SW480 (cell line): ENCODE measurements at places on chromosomes 13 and 19.

DNA sequence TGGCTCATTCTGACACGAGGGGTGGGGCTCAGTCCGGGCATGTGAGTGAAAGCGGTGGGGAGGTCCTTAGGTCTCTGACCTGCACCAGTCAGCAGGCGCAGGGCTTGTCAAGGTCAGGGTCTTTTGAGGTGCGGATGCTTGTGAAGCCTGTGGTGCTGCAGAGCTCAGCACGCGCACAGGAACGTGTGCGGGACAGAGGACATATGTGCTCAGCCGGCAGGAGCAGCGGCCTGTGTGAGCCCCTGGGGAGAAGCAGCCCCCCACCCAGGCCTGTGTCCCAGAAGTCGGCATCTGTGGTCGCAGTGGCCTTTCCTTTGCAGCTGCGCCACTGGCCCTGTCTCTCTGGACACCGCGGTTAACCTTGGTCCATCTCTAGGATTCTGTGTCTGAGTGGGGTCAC lies 30.9 kb downstream of the ATP4B start:
- no peak for DNase-seq

- DNase-seq = no peak
These were observed 38.3 kb upstream of the KCTD4 start for GRCh38 chr13:45238945-45239795.

DNA sequence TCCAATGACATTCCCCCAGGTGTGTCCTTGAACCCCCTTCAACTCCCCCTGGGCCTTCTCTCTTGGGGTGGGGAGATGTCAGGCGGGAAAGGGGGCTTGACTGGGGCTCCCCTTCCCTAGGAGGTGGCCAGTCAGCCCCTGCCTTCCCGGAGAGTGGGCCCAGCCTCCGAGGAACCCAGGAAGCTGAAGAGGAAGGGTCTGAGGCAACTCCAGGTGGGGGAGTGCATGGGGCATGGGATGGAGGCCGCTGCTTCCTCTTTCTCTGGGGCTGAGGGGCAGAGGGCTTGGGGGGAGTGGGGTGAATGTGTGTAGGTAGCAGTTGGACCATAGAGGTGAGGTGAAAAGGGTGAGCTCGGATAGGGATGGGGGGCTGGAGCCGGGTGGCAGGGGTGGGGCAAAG lies 2.7 kb upstream of the INAFM1 start:
- no peak for DNase-seq

DNA sequence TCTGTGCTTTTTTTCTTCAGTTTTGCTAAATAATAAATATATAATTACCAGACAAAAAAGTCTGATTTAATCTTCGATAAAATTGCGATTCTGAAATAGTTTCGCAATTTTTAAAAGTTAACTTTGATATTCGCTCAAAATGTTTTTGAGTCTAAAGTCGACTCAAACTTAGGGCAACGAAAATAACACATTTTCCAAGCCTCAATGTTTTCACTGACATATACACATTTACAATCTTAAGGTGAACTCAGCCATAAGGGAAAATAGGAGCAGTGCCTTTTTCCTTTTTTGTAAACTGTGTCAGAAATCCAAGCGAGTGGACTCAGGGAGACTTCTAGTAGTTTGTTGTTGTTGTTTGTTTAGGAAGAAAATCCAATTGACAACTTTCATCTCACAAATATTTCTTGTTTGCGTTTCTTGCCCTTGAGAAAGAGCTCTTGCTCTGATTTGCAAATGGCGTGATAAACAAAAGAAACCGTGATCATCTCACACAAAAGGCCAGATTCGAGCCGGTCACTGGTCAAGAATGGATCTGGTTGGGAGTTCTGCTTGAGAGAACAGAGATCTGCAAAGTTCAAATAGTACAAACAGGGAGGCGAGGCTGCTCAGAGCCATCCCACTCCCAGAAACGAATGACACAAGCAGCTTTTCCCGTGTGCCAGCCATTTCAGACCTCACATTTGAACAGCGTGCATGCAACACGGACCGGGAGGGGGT lies 2.1 kb downstream of the SOX21 start:
- no peak for DNase-seq

- DNase-seq = peak; percentile 27
These were observed 15.7 kb downstream of the RANBP3 start for GRCh38 chr19:5961969-5962945.

DNA sequence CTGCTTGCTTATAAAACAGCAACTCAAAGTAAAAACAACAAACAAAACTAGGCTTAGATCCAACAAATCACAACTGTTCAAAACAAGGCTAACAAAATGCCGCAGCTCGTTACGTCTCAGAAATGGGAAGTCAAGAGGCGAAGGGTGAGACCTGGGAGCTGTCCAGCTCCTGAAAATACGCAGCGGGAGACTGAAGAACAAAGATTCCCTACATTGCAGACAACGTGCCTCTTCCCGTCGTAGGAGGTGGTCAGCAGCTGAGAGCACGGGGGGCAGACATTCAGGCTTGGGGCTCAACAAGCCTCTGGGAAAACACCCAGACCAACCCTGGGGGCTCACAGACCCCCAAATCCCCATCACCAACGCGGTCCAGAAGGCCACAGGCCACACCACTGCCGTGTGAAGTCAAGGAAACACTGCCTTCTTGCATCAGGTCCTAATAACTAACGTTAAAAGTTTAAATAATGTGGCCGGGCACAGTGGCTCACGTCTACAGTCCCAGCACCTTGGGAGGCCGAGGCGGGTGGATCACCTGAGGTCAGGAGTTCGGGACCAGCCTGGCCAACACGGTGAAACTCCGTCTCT lies 13.5 kb downstream of the PLPP2 start:
- DNase-seq = no peak

GRCh38 chr13:113567681-113568080 lies 16.9 kb upstream of the TFDP1 start:
- no peak for DNase-seq

DNA sequence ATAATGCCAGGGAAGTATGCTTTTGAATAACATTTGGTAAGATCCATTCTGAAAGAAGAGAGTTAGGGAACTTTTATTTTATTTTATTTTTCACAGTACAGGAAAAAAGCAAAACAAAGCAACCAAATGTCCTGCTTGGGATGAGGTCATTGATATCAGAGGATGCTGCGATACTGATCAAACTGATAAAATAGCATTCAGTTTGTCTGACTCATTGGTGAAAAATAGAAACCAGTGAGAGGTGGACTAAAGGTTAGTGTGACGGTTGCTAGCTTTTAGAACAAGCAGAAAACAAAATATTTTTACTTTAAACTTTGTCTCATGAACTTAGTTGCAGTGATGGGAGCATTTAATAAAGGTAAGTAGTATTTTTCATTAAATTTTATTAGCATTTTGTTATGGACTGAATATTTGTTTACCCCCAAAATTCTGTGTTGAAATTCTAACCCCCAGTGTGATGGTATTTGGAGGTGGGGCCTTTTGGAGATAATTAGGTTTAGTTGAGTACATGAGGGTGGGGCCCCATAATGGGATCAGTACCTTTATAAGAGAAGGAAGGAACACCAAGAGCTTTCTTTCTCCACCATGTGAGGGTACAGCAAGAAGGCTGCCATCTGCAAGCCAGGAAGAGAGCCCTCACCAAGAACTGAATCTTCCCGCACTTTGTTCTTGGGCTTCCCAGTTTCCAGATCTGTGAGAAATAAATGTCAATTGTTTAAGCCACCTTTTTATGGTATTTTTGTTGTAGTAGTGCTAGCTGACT lies 37.3 kb downstream of the ITGBL1 start:
- DNase-seq = no peak

DNA sequence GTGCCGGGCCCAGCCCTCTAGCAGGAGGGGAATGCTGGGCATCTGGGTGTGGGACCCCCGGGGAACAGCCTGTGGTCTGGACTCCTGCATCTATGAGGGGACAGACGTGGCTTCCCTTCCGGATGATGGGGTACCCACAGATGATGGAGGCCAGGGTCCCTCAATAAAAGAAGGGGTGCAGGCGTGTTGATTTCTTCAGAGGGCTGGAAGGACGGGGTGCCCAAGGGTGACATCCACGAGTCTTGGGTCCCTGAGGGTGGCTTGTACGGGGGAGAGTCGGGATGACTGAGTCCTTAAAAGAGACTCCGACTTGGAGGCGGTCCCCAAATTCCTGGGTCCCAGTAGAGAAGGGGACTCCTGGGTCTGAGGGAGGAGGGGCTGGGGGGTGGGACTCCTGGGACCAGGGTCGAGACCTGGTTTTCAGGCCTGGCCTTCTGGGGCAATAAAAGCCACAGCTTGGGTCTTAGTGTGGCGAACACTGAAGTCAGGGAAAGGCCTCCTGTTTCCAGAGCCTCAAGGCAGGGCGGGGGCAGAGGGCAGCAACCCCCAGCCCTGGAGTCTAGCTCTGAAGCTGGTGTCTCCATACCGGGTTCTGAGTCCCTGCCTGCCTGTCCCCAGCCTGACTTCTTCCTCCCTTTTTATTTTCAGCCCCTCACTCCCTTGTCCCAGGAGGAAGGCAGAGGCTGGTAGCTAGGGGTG lies 459 bp upstream of the GRIN2D start:
- DNase-seq = no peak

- DNase-seq = peak; percentile 26
These were observed 55.7 kb downstream of the FAM216B start for GRCh38 chr13:42836930-42837690.

GRCh38 chr19:6048793-6049405 lies 61.4 kb downstream of the RFX2 start:
- DNase-seq = peak; percentile 62

- no peak for DNase-seq
These were observed at the start of gene PMIS2 for GRCh38 chr19:35585848-35586247. TSS of gene PMIS2 (plus strand) at chr19:35586173. CDS start at chr19:35586260, 87 bp downstream.

DNA sequence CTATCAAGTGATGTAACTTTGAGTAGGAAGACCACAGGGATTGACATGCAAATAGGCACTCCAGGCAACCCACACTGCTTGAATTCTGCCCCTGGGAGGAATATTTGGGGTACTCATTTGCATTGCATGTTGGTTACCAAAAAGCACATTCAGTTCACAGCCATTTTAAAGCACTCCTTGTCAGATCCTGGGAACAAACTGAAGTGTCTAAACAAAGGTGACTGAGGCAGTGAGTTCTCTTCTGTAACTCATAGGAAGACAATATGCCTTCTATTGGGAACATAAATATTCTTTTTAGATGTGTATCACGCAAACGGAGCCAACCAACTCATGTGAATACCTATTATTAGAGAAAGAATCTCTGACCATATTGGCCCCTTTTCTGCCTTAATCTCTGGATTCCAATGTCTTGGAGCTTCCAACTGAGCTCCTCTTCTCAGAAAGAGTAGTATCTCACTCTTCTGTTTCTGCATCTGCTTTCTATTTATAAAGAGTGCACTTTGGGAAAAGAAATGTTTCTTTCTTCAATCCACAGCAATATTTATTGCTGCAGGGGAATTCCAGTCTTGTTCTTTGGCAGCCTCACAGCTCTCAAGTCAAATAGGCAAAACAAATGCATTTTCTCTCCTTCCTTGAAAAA lies 125.7 kb upstream of the NBEA start:
- no peak for DNase-seq

DNA sequence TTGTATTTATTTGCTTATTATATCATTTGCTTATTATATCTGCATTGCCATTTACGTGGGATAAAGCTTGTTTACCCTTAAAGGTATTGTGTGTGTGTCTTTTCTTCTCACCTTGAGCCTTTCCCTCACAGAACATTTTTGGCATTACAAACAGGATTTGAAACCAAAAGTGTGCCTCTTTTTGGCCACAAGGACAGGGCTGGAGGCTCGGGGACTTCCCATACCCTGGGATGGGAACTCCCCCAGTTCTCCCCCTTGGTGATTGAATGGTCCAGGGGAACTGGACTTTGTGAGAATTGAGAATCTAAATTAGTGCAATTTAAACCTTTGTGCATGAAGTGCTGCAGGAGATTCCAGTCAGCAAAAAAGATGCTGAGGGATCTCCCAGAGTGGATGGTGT lies 2.4 kb upstream of the ZNF506 start:
- DNase-seq = no peak

DNA sequence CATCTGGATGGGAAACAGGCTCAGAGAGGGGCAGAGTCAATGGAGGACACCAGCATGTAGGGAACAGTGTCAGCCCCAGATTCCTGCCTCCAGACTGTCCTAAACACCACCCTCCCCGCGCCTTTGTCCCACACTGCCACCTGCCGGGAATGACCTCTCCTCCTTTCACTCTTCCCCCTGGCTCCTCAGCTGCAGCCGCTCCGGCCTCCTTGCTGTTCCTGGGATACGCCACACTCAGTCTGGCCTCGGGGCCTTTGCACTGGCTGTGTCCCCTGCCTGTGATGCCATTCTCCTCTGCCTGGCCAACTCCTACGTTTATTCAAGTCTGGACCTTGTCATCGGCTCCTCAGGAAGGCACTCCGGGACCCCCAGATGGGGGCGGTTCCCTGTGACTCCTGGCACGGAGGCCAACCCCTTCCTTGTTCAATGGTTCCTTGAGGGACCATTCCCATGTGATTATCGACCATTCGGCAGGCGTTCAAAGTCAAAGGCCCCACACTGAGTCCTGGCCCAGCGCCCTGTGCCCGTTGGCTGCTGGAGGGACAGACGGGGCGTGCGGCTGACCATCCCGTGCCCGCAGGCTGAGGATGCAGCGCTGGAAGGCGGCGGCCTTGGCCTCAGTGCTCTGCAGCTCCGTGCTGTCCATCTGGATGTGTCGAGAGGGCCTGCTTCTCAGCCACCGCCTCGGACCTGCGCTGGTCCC lies 15.8 kb downstream of the FUT6 start:
- DNase-seq = peak; percentile 40

- DNase-seq = no peak
These were observed 6.1 kb downstream of the SBNO2 start for GRCh38 chr19:1167687-1168571.

DNA sequence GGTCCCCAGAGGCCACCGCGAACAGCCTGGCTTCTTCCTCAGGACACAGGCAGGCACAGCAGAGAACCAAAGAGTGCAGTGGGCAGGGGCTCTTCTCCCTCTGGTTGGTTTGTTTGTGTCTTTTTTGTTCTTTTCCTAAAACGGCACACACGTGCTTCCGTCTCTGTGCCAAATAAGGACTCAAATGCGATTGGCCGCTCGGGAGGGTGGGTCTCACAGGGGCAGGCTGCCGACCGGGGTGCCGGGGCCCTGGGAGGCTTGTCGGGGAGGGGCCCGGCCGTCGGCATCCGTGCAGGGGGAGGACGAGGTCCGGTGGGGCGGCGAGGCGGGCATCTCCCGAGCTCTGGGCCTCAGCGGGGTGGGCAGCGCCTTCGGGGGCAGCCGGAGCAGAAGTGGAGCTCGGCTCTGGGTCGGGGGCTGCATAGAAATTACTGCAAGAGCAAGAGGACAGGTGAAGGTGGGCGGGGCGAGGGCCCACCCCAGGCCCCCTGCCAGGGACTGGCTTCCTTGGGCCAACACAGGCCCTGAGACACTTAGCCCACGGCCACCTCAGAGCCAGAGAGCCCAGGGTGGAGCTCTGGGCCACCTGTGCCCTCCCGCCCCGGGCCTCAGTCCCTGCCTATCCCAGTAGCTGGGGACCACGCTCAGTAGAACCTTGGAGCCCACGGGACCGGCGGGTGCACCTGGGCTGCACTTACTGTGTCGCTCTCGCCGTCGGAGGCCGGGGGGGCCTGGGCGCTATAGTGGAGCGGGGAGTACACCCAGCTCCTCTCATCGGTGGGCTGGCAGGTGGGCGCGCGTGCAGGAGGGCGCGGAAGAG lies 6.4 kb upstream of the CACTIN start:
- DNase-seq = no peak
